Thoracic aorta (tissue), 2 donors: ENCODE measurements at places on chromosomes 4 and X. TPM values are rescaled to one million over a fixed set of nuclear protein-coding genes. Genes with fewer than 3 reads are reported as not detected.

GRCh38 chr4:155535802-155536454, 130.7 kb upstream of the GUCY1A1 start:
- no peak for DNase-seq

DNA sequence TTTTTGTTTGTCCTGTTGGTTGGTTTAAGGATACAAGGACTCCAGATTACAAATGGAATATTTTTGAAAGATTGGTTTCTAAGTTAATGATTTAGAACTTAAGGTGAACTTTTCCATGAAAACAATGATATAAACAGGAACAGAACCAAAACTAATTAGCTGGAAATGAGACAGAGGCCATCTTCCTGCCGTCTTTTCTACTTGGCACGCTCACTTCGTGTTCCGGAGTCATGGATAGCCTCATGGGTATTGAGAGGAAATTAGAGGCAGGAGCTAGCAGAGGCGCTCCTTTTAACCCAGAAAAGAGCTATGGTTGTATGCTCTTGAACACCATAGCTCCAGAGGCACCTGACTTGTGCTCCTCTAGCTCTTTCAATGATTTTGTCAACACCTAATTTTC, 2.4 kb downstream of the FAM241A start:
- no peak for DNase-seq

DNA sequence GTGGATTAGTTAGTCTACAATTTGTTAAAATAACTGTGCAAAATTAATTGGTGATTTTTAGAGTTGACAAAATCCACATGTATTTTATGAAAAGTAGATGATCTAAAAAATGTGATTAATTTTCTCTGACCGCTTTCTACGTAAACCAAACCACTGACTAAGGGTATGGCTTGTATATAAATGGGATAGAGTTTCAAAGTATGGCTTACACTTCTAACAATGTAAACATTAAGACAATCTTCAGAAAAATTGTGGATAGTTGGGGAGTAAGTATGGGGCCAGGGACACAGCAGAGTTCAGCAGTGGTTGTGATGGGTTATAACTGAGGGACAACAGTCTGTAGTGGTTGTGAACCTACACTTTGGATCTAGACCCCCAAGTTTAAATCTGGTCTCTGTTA, 39.8 kb downstream of the GABRA4 start:
- no peak for DNase-seq

The SSX4 gene
- total RNA-seq, result not detected

The UGT2A1 gene
- not detected for total RNA-seq
